Stimulated activated CD4-positive, alpha-beta T cell treated with anti-CD3 and anti-CD28 coated beads, Interleukin-2, amount 100 ng/mL, for 24 hours (primary cell): ENCODE measurements at places on chromosomes 6 and 20.

DNA sequence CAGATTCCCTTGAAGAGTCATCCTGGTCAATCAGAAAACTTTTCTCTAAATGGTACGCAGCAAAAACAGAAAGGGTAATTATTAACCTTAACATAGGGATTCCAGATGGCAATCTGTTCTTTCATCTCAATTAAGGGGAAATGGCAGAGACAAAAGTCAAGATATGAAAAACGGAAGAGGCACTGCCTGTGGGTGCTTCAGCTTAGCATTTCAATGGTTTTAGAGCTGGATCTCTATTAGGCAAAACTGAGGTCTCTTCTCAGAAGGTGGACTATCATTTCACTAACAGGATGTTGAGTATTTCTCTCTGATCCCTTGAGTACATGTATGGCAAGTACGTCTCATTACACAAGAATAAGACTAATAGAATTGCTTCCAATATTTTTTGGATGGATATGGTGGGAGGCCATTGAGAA is 296.9 kb downstream of the HIVEP2 start:
- DNase-seq = no peak

DNA sequence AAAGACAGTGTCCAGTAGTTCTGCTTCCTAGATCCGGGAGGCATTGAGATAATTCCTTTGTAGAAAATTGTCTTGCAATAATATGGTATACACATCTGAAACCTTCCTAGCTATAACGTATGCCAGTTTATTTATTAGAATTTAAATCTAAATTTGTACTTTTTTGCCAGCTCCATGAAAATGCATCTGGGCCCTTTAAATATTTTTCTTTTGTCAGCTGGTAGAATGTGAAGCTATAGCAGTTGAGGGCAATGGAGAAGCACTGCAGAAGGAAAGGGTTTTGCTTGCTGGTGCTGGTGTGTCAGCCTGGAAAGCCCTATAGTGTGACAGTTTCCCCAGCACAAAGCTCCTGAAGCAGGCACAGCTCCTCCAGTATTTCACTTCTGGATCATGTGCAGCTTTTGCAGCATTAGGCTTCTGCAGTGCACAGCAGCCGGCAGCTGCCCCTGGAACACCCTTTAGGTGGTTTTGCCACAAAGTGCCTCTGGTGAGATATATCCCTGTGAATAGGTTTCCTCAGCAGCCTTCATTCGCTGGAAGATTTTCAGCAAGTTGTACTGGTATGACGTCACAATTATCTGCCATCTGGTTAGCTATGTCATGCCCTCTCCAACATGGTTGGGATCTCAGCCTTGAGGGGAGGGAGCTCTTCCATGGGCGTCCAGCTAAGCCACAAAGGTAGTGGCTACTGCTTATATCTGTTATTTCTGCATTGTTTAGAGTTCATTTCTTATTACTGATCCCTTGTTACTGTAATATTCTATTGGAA is 40.0 kb upstream of the L3MBTL3 start:
- no peak for DNase-seq

- DNase-seq = no peak
These were observed 657.7 kb downstream of the QKI start for GRCh38 chr6:164072240-164072666.

GRCh38 chr6:26441977-26442376 is 1.7 kb downstream of the BTN3A3 start:
- DNase-seq = no peak

DNA sequence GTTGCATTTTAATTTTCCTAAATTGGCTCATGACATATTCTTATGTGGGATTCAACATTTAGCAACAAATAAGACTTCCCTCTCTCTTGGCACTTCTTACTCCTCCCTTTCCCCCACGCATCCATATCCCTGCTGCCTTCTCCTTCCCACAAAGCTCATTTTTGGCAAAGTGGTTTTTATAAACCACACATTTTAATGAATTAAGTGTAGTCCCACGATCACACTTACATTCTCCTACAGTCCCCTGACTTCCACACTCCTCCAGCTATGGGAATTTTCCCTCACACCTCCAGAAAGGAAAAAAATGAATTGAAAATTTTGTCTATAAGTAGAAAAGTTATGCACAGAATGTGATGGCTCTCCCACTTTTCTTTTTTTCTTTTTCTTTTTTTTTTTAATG is 345.0 kb downstream of the CD83 start:
- no peak for DNase-seq

DNA sequence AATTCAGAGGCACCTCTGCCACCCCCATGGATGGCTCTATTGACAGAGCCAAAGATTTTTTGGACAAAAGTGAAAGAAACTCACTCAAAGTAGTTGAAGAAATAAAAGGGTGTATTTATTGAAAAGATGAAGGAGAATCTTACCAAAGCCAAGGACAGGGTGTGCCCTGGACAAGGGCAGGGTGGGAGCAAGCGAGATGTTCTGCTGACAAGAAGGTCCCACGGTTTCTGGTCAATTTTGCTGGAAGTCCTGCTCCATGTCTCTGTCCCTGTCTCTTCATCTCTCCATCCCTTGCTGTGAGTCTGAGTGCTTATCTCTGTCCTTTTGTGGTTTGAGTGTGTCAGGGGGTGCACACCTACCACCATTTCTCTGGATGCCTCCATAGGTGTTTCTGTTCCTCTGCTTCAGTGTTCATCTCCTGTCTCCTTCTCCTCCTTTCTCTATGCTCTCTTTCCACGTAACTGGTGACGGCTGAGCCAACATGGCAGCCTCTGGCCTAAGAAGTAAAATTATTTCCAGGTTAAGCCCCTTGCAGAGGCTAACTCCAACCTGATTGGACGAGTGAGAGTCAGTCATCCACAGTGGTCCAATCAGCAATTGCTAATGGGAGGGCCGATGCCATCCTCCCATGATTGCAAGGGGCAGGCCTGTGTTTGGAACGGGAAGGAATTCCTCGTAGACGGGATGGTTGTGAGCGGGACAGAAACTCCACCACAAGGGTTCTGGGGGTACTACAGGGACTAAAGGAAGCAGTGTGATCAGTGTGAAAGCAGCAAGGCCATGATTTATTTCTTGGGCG is 502.1 kb upstream of the CDH4 start:
- DNase-seq = no peak

DNA sequence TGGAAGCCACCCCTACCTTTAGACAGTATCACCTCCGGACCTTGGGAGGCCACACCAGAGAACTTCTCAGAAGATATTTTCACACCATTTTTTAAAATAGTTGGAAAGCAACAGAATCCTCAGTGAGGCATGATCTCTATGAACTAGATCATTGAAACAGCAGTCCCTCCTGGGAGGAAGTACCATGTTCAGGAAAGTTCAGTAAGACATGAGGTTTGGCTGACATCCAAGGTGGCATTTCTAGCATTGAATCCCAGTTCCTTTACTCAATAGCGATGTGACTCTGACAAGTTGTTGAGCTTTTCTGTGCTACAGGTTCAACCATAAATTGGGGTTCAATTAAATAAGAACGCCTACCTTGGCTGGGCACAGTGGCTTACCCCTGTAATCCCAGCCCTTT is 169.0 kb downstream of the TBC1D7 start:
- DNase-seq = no peak

GRCh38 chr6:169320013-169320412 is 66.4 kb upstream of the THBS2 start:
- DNase-seq = no peak

GRCh38 chr6:158622545-158623190 is 21.9 kb downstream of the DYNLT1 start:
- no peak for DNase-seq

DNA sequence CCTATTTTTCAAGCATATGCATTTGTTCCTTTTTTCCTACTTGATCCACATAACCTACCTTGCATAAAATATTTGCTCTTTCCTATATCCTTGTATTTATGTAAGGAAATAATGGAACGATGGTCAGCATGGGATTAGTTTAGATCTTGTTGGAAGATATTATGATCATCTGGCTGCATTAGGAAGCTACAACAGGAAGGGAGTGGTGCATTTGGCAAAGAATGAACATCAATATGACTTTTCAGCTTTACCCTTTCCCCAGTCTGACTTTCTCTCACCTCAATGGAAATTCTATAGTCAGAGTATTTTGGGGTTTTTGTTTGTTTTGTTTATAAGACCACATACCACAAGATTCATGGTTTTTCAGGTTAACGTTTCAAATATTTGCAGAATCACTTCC is 66.0 kb downstream of the HS3ST5 start:
- no peak for DNase-seq

GRCh38 chr6:159532155-159532554 is 160.9 kb downstream of the SOD2 start:
- DNase-seq = no peak

- no peak for DNase-seq
These were observed 59.1 kb upstream of the PRDM1 start for GRCh38 chr6:106026748-106027715.

- no peak for DNase-seq
These were observed 435.5 kb upstream of the NRSN1 start for GRCh38 chr6:23690453-23691049.

DNA sequence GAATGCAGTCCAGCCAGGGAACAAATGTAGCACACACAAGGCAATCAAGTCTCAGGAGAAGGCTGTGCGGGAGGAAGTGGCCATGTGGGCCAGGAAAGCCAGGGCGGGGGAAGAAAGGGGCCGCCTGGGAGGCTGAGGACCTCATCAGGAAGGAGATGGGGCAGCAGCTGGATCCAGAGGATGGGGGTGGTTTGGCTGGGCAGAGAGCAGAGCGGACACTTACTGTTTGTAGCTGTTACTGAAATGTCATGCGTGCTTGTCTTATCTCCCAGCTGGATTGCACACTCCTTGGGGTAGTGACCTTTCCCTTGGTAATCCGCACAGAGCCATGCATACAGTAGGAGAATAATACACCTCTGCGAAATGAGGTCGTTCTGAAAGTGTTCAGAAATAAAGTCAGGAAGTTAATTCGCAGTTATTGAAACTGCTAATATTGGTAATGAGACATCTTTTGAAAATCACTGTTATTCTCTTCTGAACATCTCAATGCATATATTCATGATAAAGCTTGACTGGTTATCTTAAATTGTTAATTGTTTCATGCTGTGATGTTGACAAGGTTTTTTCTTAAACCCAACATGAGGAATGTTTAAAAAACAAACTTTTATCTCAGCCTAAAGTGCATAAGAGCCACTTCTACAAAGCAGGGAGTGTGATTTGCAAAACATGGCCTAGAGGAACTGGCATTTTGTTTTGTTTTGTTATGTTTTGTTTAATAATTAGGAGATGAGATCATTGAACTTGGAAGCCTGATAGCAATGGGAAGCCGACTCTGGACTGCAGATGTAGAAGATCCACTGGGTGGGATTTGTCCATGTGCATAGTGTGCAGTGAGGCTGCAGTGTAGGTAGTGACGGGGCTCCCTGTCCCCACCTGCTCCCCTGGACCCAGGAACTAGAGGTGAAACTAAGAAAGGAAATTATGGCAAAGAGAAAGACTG is 18.0 kb upstream of the MAP3K4 start:
- no peak for DNase-seq

DNA sequence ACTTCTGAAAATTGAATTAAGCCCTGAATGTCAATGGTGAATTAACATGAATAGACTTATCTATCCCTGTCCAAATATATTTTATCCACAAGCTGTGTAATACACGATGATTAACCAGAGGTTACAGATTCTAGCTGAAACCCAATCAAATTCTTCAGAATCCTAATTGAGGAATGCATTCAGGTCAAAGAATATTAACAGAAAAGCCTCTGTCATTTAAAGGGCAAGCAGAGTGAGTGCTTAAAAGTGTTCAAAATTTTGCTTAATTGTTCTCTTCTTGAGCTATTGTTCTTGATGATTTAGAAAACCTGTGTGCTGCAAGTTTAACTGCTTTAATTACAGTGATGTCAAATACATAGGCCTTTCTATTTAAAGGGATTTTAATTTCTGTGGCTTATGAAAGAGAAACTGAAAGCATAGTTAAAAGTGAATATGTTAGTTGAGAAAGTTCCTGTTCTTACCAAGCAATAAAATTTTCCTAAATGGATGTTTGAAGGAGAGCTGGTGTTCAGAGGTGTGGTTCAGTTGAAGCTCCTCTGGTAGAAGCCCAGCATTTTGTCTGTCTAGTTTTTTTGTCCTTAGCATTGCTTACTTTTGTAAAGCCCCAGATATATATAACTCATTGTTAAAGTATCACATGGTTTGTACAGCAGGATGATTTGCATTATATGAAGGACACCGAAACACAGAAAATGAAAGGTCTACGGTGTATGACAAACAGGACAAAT is 466.3 kb upstream of the PLCB4 start:
- DNase-seq = no peak

DNA sequence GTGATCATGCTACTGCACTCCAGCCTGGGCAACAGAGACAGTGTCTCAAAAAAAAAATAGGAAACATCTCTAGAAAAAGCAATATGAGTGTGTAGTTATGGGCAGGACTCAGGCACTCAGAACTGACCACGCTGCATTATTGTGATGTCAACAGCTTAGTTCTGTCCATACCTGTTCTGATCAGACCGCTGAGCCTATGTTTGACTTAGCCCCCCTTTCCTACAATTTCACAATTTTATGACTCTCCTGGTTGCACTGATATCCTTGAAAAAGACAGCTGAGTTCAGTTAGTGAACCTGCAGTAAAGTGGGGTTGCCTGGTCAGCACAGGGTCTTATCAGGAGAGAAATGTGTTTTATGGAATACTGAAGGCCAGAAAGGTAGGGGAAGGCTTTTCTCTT is 37.8 kb upstream of the PRDM1 start:
- no peak for DNase-seq

DNA sequence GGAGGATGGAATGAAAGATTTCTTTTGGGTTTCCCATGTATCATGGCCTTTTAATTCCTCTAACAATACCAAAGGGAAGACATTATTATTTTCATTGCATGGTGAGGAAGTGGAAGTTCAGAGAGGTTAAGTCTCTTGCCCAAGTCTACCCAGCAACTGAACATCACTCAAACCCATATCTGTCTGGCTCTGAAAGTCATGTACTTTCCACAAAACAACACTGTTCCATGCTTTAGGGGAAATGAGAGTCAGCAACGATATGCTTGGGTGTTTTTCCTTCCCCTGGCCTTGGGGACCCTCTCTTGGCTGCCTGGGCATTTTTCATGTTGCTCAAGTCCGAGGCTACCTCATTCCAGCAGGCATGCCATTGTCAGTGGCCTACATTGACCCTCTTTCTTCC is 118.8 kb downstream of the ADTRP start:
- DNase-seq = no peak

DNA sequence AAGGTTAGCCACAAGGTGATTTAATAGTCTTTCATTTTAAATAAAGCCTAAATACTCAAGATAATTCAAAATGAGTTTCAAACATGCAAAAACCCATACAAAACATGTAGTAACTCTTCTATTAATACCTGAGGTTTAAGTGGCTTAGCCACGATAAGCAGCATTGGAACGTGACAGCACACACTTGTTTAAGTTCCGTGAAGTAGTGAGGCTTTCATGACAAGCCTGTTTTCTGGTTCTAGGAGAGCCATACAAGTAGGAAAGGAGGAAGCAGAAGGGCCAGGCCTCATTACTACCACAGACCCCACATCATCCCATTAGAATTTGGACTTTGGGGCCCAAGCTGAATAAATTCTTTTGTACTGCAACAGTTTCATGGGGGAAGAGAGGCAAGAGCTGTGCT is 54.3 kb upstream of the PRND start:
- no peak for DNase-seq

GRCh38 chr20:12966468-12967085 is 42.2 kb upstream of the SPTLC3 start:
- no peak for DNase-seq

GRCh38 chr6:63803371-63803770 is 167.8 kb downstream of the PHF3 start:
- DNase-seq = no peak

GRCh38 chr6:169041078-169041477 is 212.6 kb downstream of the THBS2 start:
- DNase-seq = no peak

- DNase-seq = no peak
These were observed 100.6 kb downstream of the CRYBG1 start for GRCh38 chr6:106461084-106461483.

- DNase-seq = no peak
These were observed 8.4 kb upstream of the ULBP2 start for GRCh38 chr6:149933461-149933860.
